ENCODE measurements at places on chromosomes 3 and 15.

GRCh38 chr3:16370872-16371740, 106.1 kb downstream of the OXNAD1 start:
- no peak for DNase-seq

DNA sequence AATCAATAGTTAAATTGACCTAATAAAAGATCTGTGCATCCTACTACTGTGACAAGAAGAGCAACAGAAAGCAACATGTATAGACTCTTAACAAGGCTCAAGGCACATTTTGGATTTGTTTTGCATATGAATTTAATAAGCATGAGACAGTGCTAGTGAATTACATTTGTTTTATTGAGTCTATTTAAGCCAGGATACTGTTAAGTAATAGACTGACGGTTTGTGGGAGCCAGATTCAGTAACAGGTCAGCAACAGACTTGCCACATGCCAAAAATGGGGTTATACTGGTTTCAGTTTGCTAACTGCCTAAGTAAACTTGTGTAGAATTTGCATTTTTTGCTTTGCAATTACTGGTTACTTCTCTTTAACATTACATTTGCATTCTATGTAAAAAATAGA, 54.0 kb downstream of the MBNL1 start:
- no peak for DNase-seq

GRCh38 chr3:48569400-48569799, 5.8 kb upstream of the UCN2 start:
- DNase-seq: no peak

- DNase-seq: no peak
These were observed 231.2 kb upstream of the LRTM1 start for GRCh38 chr3:55159016-55159415.

DNA sequence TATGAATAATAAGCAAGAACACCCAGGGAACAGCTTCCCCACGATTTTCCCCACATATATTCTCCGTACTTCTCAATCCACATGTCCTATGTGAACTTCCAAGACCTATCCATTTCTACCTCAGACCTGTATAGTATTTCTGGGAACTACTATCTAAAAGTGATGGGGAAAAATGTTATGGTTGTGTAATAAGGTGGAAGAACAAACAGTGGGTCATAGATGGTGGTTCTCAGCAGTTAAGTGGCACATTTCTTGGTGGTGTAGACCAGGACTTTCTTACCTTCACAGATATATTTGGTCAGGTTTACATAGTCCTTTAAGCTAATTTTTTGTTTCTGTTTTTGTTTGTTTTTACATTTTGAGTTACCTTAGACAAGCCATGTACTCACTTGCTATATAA, 675.1 kb downstream of the GBE1 start:
- DNase-seq: no peak

GRCh38 chr3:86828751-86829150, 162.2 kb downstream of the VGLL3 start:
- DNase-seq: no peak

GRCh38 chr3:4067893-4068292, 235.3 kb upstream of the SETMAR start:
- DNase-seq: no peak

DNA sequence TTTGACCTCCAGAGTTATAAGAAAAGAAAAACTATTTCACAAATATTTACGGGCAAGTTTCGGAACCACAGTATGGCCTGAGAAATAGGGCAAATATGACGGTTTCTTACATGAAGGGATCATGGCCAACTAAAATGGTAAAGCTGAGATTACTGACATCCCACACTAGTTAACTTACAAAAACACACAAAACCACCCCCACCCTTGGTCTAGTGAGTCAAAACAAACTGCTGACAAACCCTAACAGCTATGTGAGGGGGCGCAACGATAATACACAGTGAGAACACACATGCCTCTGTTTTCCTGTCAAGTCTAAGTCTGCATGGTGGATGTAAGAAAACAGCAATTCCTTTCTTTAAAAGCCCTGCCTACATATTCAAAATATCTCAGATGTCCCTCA, 32.3 kb downstream of the CBLB start:
- no peak for DNase-seq

DNA sequence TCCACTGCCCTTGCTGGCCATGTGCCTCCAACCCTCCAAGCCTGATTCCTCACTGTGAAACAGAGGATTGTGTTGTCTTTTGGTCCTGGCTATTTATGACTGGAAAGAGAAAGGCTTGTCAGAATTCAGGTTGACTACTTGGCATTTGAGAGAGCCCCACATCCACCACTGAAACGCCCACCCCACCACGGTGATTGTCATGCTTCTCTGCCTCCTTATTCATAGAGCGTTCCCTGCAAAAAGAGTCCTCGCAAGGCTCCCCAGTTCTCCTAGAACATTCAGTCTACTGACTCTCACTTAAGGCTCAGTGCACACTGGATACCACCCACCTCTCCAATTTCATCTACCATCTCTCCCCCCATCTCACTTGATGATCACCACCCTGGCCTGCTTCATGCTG, 162.9 kb upstream of the WNT5A start:
- no peak for DNase-seq

- no peak for DNase-seq
These were observed 365.6 kb downstream of the MAGI1 start for GRCh38 chr3:65672871-65673815.

DNA sequence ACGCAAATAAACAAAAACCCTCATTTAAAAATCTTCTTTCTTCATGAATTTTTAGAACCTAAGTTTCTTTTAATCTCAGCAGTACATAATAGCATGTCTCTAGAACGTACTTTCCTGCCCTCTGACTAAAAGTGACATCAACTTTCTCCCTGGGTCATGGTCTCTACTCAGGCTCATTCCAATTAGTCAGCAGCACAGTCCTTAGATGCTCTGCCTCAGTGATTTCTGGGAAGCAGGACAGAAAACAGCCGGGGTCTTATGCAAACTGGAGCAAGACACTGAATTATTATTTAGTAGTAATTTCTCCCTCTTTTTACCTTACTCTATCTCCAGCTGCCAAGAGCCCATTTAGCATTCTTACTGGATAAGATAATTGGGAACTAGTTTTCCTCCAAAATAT, 365.2 kb downstream of the TUSC7 start:
- DNase-seq: no peak

DNA sequence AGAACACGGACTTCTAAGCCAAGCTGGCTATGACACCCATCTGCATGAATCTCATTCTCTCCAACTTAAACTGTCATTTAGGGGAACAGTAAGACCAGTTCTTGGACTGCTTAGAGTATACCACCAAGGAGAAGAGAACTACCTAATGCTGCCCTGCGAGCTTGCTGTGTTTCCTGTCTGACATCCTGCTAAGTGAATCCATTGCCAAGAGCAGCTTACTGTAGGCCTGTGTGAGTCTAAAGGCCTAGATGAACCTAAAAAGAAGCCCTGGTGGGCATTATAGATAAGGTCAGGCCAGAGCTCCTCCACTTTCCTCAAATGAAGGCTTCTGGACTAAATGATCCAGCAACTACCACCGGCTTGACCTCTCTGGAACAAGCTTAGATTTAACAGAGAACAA, 15.0 kb downstream of the LZTFL1 start:
- DNase-seq: no peak

DNA sequence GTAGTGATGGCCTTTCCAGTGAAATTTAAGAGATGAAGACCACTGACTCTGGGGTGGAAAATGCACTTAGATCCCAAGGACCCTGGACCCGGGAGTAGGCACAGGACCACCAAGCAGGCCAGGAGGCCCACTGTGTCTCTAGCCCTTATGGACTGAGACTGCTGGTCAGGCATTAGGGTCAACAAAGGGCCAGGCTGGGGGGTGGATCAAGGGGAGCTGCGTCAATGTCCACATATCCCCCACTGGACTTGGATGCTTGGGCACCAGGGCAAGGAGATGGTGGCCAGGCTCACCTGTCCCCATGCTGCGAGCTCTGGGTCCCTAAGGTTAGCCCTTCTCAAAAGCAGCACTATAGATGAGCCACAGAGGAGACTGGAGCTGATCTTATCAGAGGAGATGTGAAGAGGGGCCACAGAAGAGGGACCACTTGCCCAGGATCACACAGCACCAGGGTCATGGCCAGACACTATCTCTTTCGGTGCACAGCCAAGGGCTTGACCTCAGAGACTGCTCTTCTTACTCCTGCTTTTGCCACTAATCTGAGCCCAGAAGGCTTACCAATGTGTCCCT, 14.7 kb downstream of the RAB6B start:
- DNase-seq: no peak

DNA sequence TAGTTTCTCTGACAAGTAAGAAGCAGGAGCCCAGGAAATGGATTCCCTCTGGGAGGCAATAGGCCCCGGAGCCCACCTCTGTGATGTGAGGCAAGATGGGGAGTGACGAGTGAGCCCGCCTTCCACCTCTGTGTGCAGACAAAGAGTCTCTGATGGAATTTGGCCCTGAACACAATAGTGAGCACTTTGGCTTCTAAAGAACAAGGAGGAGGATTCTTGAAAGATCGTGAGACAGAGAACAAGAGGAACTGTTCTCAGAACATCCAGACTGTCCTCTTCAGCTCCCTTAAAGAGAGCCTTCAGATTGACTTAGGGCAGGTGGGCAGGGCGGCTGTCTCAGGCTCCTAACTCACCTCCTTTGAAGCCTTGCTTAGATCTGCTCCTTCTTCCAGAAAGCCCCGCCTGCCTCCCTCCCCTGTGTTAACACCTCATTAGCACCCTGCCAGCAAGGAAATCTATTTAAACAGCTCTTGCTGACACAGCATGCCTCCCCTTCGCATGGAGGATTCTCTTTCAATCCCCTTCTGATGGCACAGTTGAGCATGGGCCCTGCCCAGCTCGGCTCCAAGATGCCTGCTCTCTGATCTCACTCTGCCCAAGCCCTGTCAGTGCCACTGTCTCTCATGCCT, 430.3 kb downstream of the NTRK3 start:
- DNase-seq: no peak

DNA sequence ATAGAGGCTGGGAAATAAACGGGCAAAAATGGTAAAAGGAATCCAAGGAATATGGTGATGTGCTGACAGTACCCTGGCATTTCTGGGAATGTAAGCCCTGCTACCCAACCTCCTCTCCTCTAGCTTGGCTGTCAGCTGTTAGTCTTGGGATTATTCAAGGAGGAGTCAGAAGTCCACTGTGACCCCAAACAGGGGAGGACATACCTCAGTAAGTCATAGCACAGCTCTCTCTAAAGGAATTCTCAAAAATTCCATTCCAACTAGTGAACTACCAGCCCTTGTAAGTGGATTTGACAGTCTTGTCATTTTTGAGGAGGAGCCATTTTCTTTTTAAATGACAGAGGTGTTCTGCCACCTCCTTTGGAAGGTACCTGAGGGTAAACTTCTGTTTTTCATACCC, 207.5 kb downstream of the PDCD6IP start:
- DNase-seq: no peak

DNA sequence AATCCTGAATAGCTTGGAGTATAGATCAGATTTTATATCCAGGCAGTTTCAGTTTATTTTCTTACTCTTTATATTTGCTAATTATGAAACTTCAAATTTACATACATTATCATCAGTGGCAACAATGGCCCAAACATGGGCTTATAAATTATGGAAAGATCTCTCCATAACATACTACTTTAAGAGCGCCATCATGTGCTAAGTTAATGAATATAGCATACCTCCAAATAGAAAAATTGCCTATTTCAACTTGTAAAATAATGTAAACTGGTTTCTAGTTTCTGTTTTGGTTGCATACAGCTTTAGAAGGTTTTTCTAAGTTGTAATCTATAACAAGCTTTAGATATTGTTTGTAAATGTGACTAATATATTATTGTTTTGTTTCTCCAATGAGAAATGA, 531.3 kb upstream of the UBE2E2 start:
- DNase-seq: no peak

DNA sequence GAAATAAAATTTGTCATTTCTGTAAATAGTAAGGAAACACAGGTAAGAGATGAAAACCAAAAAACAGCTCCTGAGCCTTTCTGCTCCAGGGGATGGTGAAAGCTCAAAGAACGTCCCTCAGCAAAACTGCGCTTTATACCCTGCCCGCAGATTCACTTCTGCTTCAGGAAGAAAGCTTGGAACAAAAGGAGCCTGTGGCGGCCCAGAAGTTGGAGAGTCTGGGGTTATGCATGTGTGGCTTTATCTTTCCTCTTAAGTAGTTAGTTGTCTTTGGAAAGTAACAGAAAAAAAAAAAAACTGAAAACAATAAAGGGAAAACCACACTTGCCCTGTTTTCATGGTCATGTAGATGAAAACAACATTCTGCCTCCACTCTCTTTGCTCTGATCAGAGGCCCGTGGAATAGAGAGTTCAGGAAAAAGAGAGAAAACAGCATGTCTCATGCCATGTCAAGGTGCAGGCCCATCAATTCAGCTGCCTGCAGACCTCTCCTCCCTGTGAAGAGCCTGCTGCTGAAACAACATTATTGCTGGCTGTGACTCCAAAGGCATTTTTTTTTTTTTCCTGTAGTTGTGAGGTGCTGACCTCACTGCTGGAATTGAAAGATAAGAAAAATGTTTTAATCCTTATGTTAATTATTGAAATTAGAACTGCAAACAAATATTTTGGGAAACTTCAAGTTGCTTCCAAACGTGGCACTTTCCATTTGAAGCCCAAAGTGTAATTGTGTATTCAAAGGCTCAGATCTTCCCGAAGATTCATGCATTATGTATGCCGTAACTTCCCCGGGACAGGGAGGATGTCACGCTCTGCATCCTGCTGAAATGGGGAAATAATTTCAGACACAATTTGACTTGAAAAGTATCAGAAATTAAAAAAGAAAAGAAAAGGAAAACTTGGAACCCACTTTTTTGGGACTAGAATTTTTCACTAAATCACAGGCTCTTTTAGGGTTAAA, 108.4 kb upstream of the ZNF385D start:
- DNase-seq: no peak

GRCh38 chr15:29740692-29741311, 81.5 kb downstream of the TJP1 start:
- no peak for DNase-seq

- no peak for DNase-seq
These were observed 89.5 kb downstream of the IL20RB start for GRCh38 chr3:137047240-137047639.

GRCh38 chr15:38508647-38509046, 54.7 kb downstream of the FAM98B start:
- no peak for DNase-seq

GRCh38 chr3:46604127-46604526, 8.2 kb upstream of the FAM240A start:
- no peak for DNase-seq

DNA sequence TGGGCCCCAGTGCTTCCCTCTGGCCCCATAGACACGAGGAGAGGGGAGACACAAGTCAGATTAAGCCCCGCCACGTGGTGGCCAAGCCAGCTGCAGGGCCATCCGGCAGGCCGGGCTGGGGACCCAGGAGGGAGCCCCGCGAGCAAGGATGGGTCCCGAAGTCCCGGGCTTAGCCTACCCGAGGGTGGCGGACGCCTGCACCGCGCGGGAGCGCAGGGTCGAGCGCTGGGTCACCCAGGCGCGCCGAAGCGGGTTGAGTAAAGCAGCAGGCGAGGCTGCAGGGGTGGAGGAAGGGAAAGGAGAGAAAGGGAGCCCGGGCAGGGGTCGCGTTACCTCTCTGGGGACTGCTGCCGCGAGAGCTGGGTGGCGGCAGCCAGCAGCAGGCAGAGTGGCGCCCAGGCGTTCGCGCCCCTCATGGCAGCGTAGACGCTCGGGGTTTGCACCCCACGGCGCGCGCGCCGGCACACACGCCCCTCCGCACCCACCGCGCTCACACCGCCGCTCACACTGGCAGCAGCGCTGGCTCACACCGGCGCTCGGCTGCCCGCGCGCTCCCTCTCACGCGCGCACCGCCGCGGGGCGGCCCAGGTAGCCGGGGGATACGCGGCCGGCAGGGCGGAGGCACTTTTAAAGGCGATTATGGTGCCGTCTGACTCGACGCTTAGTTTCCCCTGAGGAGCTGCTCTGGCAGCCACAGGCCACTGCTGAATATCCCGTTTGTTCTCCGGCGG, at the start of gene PCOLCE2:
TSS of gene PCOLCE2 (minus strand) at position 603 of the 731 bp plus-strand sequence. CDS start at position 416, 187 bp downstream.
- no peak for DNase-seq

Measured in stimulated activated CD8-positive, alpha-beta memory T cell treated with anti-CD3 and anti-CD28 coated beads, Interleukin-12 subunit alpha, Interleukin-12 subunit beta, amount 100 ng/mL, for 4 hours (primary cell).